ENCODE measurements at places on chromosomes 16 and 17.

- no peaks in the 10 kb centered on the region for H3K27me3 ChIP-seq
- no peaks in the 10 kb centered on the region for H3K36me3 ChIP-seq
- H3K4me1 ChIP-seq, result no peaks in the 10 kb centered on the region
- DNase-seq, result no peak
- no peak overlapping the region for H3K4me3 ChIP-seq
Observed at GRCh38 chr16:6880263-6880662, 452.4 kb upstream of the RBFOX1 start.

GRCh38 chr17:74042744-74043486 lies 160.6 kb upstream of the RPL38 start:
- no peak overlapping the region for H3K27ac ChIP-seq
- no peaks in the 10 kb centered on the region for H3K36me3 ChIP-seq
- peaks cover 4% of the 10 kb centered on the region for H3K27me3 ChIP-seq

- H3K27me3 ChIP-seq, result no peaks in the 10 kb centered on the region
- DNase-seq, result no peak
- no peak overlapping the region for H3K27ac ChIP-seq
- no peak overlapping the region for H3K4me3 ChIP-seq
- H3K36me3 ChIP-seq, result no peaks in the 10 kb centered on the region
Observed at GRCh38 chr16:55678161-55678821, 22.5 kb downstream of the SLC6A2 start.

DNA sequence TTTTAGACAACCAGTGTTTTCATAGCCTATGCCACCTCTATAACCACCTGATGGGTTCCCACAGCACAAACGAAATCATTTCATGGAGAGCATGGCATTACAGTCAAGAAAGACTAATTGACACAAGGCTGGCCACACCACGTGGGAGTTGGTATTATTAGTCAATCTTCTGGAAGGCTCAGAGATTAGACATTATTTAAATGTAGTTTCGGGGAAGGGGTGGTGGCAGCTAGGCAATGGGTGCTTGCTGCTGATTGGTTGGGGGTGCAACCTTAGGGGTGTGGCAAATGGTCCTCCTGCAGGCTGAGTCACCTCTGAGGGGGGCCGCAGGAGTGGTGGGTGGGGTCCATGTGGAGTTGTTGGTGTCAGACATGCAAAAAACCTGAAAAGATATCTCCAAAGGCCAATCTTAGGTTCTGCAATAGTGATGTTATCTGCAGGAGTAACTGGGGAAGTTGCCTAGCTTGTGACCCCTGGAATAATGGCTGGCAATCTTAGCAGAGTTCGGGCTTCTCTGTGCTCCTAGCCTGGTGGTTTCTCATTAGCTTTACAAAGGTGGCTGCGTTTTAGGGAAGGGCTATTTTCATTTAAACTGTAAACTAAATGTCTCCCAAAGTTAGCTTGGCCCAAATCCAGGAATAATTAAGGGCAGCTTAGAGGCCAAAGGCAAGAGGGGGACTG lies 4.6 kb downstream of the TEN1 start:
- DNase-seq, result peak; percentile 64
- H3K27me3 ChIP-seq, result no peaks in the 10 kb centered on the region
- peak overlapping the region; percentile 64 for H3K27ac ChIP-seq
- no peak overlapping the region for H3K4me3 ChIP-seq
- H3K4me1 ChIP-seq, result peaks cover 43% of the 10 kb centered on the region
- no peaks in the 10 kb centered on the region for H3K36me3 ChIP-seq

DNA sequence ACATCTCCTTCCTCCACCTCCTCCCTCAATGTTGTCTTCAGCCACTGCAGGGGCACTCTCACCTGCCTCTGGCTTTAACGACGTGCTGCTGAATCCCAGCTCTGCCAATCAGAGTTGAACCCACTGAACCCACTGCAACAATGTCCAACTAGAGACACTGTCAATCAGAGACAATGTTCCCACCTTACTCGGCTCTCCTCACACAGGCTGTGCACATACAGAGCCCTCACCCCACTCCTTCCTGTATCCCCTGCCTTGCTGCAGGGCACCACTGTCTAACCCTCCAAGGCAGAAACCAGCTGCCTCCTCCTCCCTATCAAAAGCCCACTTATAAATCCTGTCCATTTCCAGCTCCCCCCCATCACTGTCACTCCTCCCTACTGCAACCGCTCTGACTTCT lies 58.7 kb downstream of the ANKRD11 start:
- peaks cover 44% of the 10 kb centered on the region for H3K4me1 ChIP-seq
- no peak overlapping the region for H3K4me3 ChIP-seq
- H3K36me3 ChIP-seq, result no peaks in the 10 kb centered on the region
- no peak overlapping the region for H3K27ac ChIP-seq

GRCh38 chr17:9566067-9566466 lies 9.6 kb downstream of the STX8 start:
- no peak overlapping the region for H3K4me3 ChIP-seq
- DNase-seq, result no peak
- H3K27me3 ChIP-seq, result no peaks in the 10 kb centered on the region

DNA sequence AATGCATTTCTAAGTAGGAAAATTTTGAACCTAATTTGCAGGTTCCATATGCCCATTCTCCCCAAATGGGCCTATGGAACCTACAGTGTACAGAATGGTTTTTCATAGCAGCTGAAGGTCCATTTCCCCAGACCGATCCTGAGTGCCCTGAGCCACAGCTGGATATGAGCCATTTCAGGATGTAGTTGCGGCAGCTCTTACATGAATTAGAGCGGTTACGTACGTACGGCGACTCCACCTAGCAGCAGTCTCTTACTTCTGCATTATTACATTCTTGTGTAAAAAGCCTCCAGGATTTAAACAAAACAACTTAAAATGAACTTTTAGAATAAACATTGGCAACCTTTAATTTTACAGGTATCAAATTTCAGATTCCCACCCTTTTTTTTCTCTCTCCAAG lies 225.3 kb downstream of the SNX29 start:
- H3K4me3 ChIP-seq, result no peak overlapping the region
- H3K27me3 ChIP-seq, result no peaks in the 10 kb centered on the region
- no peak for DNase-seq
- H3K4me1 ChIP-seq, result no peaks in the 10 kb centered on the region

- H3K4me1 ChIP-seq, result peaks cover 31% of the 10 kb centered on the region
- H3K4me3 ChIP-seq, result no peak overlapping the region
- H3K27me3 ChIP-seq, result no peaks in the 10 kb centered on the region
- H3K36me3 ChIP-seq, result no peaks in the 10 kb centered on the region
- no peak for DNase-seq
Observed at GRCh38 chr17:81715107-81715871, 3.2 kb downstream of the SLC25A10 start.

- no peaks in the 10 kb centered on the region for H3K4me1 ChIP-seq
- peak; percentile 62 for DNase-seq
- H3K27ac ChIP-seq, result no peak overlapping the region
- no peak overlapping the region for H3K4me3 ChIP-seq
- peaks cover 2% of the 10 kb centered on the region for H3K27me3 ChIP-seq
Observed at GRCh38 chr16:48117217-48118105, 38.3 kb downstream of the ABCC12 start.

- DNase-seq, result no peak
- H3K27ac ChIP-seq, result no peak overlapping the region
- peaks cover 13% of the 10 kb centered on the region for H3K36me3 ChIP-seq
- H3K27me3 ChIP-seq, result no peaks in the 10 kb centered on the region
- peaks cover 28% of the 10 kb centered on the region for H3K4me1 ChIP-seq
- no peak overlapping the region for H3K4me3 ChIP-seq
Observed at GRCh38 chr16:31480851-31481536, 1.9 kb upstream of the SLC5A2 start.

DNA sequence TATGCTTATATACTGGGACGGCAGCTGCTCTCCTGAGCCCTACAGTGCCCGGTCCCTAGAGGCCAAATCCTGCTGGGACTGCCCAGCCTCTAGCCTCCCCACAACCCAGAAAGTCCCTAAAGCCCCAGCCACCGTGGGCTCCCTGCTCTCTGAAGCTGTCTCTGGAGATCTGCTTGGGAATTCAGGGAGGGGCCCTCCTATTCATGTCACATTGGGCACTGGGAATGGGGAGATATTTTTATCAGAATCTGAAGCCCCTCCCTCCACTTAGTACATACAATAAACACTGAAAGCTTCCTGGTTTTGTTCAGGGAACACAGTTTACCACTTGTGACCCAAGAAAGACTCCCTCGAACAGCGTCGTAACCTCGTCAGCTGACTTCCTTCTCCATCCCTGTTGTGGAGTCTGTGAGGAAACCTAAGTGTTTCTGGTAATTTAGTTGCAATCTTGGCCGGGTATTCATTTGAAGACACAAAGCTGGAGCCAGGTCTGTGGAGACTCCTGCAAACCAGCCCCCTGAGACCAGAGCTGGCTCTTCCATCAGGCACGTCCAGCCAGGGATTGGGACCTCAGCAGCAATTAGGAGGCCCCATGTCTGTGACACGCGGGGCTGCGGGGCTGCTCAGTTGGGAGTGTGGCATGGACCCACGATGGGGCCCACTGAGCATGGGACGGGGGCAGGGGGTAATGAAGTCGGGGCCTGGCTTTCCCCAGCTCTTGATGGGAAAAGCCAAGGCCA lies 38.5 kb downstream of the PGS1 start:
- H3K27ac ChIP-seq, result peak overlapping the region; percentile 91
- peaks cover 48% of the 10 kb centered on the region for H3K36me3 ChIP-seq
- DNase-seq, result no peak

DNA sequence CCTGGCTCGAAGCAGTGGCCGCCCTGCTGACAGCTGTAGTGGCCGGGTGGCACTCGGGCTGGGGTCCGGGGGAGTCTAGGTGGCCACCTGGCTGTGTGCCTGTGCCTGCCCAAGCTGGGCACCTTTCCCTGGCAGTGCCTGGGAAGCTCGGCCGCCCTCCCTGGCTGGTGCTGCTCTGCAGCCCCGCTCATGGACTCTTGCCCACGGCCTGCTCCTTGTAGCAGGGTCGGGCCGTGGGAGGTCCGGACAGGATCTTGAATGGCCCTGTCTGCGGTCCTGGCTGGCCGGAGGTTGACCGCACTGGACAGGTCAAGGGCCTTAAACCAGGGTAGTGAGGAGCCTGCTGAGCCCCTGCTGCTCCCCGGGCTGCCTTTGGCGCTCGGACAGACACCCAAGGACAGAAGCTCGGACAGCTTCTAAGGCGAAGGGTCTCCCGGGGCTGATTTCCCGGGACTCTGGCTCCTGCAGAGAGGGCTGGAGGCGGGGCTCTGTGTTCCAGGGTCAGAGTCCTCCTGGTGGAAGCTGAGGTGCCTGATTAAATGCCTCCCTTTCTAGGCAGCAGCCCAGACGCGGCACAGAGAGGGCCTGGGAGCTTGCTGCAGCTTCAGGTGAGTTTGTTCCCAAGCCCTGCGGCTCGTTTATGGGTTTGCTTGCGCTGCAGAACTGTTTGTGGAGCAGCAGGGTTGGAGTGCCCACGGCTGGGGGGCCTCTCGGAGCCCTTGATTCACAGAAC lies 6.0 kb downstream of the CAPN15 start:
- no peaks in the 10 kb centered on the region for H3K27me3 ChIP-seq
- H3K4me1 ChIP-seq, result peaks cover 25% of the 10 kb centered on the region
- DNase-seq, result no peak
- H3K27ac ChIP-seq, result no peak overlapping the region
- no peak overlapping the region for H3K4me3 ChIP-seq

GRCh38 chr16:8577678-8578304 lies 12.5 kb downstream of the TMEM114 start:
- peaks cover 23% of the 10 kb centered on the region for H3K27me3 ChIP-seq
- no peaks in the 10 kb centered on the region for H3K4me1 ChIP-seq
- no peak overlapping the region for H3K4me3 ChIP-seq
- no peak overlapping the region for H3K27ac ChIP-seq

DNA sequence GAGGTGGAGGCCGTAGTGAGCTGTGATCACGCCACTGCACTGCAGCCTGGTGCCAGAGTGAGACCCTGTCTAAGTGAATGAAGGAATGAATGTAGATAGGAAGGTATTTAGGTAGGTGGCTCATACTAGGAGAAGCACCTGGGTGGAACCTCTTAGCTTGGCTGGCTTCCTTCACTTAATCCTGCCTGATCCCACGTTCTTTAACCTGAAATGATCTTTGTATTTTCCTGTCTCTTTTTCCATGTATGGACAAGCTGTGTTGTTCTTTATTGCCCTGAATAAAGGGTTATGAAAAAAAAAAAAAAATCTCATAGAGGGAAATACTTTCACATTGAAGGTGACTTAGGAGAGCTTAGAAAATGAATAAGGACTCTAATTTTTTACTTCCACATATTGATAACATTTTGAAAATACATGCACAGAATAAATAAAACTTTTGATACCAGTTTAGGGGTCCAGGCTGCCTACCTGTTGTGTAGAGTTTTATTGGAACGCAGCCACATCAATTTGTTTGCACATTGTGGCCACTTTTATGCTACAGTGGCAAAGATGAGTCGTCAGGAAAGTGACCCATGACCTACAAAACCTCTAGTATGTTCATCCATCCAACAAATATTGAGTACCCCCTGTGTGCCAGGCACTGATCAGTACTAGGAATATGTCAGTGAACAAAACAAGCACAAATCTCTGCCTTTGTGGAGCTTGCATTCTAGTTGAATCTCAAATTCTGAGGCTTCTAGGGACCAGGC lies 44.6 kb downstream of the VPS35L start:
- no peaks in the 10 kb centered on the region for H3K4me1 ChIP-seq
- no peaks in the 10 kb centered on the region for H3K27me3 ChIP-seq
- H3K27ac ChIP-seq, result no peak overlapping the region
- peaks cover 88% of the 10 kb centered on the region for H3K36me3 ChIP-seq

GRCh38 chr17:7858522-7858810 lies 663 bp downstream of the CYB5D1 start:
- DNase-seq, result peak; percentile 57
- peaks cover 38% of the 10 kb centered on the region for H3K4me1 ChIP-seq
- H3K4me3 ChIP-seq, result peak overlapping the region; percentile 81
- H3K27ac ChIP-seq, result peak overlapping the region; percentile 84

DNA sequence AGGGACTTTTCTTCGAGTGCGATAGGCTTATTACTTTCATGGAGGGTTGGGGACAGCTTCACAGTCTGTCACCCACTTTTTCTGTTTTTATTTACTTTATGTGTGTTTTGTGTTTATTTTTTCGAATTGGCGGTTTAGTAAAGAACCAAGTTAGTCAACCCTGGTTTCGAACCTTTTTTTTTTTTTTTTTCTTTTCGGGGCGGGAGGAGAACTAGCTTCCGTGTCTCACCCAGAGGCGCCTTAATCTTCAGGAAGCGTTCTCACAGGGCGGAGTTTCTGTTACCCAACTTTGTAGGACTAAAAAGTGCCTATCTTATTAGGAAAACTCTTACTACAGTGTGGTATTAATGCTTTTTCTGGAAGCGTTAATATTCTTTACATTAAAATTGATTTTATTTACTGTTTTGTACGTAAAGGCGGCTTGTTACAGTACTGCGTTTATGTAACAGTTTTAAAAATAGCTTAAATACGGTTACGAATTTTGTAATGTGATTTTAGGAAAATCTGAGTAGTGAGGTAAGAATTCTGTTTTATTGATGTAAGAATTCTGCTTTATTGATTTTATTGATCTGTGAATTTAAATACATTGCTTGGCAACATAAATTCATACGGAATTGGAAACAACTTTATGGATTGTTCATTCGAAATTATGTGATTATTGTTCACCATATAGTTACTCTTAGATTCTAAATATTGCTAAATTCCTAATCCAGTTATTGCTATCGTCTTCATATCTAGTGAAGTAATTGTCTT lies 885 bp downstream of the ZNF207 start:
- H3K4me3 ChIP-seq, result peak overlapping the region; percentile 82
- peaks cover 42% of the 10 kb centered on the region for H3K36me3 ChIP-seq
- DNase-seq, result no peak
- H3K27ac ChIP-seq, result peak overlapping the region; percentile 98
- H3K4me1 ChIP-seq, result peaks cover 55% of the 10 kb centered on the region
- no peaks in the 10 kb centered on the region for H3K27me3 ChIP-seq

- DNase-seq, result no peak
- no peak overlapping the region for H3K27ac ChIP-seq
- H3K4me3 ChIP-seq, result no peak overlapping the region
- H3K4me1 ChIP-seq, result peaks cover 74% of the 10 kb centered on the region
- H3K36me3 ChIP-seq, result no peaks in the 10 kb centered on the region
Observed at GRCh38 chr17:78764871-78765270, 17.2 kb downstream of the CYTH1 start.

All from lower lobe of right lung (tissue), 2 donors.